ENCODE measurements at places on chromosomes 1 and 21.

DNA sequence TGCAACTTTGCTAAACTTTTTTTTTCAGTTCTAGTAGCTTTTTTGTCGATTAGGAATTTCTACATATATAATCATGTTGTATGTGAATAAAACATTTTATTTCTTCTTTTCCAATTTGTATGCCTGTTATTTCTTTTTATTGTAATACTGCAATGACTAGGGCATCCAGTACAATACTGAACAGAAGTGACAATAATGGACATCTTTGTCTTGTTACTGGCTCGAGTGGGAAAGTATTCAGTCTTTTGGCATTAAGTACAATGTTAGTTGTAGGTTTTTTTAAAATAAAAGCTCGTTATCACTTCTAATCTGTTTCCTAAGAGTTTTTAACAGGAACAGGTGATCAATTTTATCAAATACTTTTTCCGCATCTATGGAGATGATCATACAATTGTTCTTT, 9.8 kb downstream of the STPG1 start:
- no peak for DNase-seq

- DNase-seq, result no peak
Observed at GRCh38 chr1:229094476-229095311, 176.2 kb upstream of the RAB4A start.

DNA sequence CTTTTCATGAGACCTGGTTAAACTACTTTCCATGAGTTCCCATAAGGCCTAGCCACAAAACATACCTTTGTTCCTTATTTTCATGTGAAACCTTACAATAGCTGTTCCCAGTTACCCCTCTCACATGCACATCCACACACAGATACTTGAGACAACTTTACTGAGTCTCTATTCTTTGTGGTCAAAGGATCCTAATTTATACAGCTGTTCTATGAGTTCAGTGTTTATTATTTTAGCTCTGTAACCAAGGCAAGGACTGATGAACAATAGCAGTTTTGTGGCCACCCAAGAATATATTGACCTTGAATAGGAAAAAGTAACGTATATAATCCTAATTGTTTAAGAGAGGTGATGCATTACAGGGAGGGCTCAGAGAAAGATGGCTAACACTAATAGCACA, 160.5 kb upstream of the CACYBP start:
- no peak for DNase-seq

DNA sequence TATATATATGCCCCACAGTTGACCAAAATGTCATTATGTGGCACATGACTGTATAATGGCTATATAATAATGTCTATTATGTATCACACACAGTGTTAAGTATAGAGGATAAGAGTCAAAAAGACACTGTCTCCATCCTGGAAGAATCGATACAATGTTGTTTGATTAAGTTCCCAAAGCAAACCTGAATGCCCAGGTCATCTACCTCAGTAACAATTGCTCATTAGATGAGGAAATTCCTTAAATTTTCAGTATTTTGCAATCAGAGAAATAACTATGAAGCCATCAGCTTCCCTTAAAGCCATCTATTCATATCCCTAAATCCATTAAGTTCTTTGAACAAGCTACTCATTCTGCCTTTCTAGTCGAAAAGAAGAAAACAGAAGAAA, 10.0 kb downstream of the FOXJ3 start:
- DNase-seq, result no peak

DNA sequence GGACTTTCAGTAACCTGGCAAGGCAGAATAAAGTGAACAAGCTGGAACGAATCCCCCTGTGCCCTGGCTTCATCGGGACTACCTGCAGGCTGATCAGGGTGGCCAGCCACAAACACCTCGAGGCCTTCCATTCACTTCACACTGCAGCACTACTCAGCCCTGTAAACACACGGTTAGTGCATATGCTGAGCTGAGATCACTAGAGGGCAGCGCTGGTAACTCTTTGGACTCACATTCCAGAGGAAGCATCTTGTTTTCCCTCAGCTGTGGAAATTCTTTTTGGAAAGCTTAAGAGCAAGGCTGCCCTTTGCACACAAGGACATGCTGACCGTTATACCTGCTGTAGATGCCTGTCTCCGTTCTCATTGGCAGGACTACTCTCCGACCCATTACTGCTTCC, 32.1 kb downstream of the PCSK9 start:
- peak; percentile 67 for DNase-seq
